Esophagus mucosa (tissue), 1 donor: ENCODE measurements at places on chromosomes 16 and 17. TPM values are rescaled to one million over a fixed set of nuclear protein-coding genes. Genes with fewer than 3 reads are reported as not detected.

DNA sequence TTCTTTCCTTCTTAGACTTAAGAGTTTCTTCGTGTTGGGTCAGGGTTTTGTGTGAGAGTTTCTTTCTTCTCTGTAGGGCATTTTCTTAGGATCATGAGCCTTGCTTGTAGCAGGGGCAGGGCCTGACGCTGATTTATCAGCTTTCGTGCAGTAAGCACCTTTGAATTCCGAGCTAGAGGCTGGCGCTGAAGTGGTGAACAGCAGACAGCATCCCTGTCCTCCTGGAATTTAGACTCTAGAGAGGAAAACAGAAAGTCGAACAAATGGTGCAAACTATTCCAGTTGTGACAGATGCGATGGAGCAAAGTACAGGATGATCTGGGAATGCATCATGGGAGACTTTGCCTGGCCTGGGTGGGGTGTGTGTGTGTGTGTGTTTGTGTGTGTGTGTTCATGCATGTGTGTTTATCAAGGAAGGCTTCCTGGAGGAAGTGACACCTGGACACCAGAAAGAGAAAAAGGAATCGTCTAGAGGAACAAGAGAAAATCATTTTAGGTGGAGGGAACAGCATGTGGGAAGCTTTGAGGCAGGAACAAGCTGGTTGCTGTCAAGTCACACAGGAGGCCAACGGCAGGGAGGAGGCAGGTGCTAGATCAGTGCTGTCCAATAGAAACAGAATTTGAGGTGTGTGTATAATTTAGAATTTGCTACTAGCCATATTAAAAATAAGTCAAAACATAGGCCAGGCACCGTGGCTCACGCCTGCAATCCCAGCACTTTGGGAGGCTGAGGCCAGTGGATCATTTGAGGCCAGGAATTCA, 60.2 kb downstream of the WWP2 start:
- no peak for ATAC-seq

GRCh38 chr16:72182976-72183375, 11.0 kb upstream of the PMFBP1 start:
- ATAC-seq = no peak

- ATAC-seq = no peak
These were observed 120.3 kb downstream of the AATF start for GRCh38 chr17:37069087-37069486.

CHST4 gene
- 0.16 TPM for total RNA-seq

CD300E gene
- 0.12 TPM for total RNA-seq
